Esophagus squamous epithelium (tissue), 5 donors: ENCODE measurements at places on chromosomes 5 and 9.

DNA sequence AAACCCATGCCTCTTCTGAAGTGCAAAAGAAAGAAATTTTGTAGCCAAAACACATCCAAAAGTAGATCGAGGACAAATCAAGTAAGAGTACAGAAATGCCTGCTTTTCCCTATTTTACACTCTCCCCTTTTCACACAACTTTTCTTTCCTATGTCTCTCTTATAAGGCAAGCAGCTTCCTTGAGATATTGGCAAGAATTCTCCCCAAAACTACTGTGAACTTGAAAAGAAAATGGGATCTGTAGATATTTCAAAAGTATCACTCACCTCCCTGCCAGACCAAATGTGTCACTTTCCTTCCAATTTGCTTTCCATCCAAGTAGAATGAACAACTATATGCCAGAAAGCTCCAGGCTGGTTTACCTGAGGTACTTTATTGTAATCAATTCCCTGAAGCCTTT is 47.9 kb upstream of the GABRA6 start:
- no peak for DNase-seq

- no peak for DNase-seq
Observed at GRCh38 chr9:137666513-137666822, 47.7 kb downstream of the EHMT1 start.

DNA sequence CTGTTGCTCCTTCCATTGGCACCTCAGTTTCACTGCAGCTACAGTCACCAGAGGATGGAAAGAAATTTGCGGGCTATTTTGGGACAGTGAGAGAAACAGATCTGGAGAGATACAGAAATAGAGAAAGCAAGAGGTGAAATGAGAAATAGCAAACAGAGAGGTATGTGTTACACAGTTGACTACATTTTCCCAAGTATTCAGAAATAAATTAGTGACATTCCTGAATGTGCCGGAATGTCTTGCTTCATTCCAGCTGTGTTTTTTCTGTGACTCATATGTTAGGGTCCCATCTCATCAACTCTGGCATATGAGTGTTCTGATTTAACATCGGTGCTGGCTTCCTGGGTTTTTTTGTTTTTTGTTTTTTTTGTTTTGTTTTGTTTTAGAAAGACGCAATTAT is 63.8 kb upstream of the ZNF462 start:
- no peak for DNase-seq

DNA sequence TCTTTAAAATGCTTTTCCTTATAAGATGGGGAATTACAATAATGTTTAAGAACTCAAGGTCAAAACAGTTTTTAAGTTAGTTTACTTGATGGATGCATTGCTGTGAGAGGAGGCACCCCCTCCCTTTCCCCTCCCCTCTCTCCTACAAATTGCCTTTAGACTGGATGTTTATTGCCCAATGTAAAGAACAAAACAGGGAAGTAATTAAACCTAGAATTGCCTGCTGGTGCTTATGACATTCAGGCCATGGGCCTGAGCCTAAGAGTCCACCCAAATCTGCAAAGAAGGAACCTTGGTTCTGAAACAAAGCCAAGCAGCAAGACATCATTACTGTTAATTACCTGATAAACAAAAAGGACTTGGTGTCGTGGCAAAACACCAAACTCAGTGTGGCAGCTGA is 630.3 kb downstream of the ISL1 start:
- DNase-seq, result no peak

DNA sequence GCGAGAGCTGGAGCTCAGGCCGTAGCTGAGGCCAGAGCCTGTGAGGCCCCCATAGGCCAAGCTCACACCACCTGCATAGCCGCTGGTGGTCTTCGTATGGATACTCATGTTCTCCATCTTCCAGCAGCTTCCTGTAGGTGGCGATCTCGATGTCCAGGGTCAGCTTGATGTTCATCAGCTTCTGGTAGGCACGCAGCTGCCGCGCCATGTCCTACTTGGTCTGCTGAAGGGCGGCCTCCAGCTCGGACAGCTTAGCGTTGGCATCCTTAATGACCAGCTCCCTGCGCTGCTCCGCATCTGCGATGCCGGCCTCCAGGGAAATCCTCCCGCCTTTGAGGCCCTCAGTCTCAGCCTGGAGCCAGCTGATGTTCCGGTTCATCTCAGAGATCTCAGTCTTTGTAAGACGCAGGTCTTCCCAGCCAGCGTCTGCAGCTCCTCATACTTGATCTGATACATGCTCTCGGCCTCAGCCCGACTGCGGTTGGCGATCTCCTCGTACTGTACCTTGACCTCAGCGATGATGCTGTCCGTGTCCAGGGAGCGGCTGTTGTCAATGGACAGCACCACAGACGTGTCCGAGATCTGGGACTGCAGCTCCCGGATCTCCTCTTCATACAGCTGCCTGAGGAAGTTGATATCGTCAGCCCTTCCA is 172.1 kb downstream of the PPP2R2B start:
- DNase-seq, result no peak

DNA sequence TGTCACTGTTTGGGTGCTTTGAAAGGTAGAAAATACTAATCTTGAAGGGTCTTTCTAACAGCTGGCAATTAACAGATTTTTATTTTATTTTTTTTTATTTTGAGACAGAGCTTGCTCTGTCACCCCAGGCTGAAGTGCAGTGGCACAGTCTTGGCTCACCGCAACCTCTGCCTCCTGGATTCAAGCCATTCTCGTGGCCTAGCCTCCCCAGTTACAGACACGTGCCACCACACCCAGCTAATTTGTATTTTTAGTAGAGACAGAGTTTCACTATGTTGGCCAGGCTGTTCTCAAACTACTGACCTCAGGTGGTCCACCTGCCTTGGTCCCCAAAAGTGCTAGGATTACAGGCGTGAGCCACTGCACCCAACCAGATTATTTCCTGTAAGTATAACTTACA is 12.8 kb upstream of the APC start:
- DNase-seq, result no peak

DNA sequence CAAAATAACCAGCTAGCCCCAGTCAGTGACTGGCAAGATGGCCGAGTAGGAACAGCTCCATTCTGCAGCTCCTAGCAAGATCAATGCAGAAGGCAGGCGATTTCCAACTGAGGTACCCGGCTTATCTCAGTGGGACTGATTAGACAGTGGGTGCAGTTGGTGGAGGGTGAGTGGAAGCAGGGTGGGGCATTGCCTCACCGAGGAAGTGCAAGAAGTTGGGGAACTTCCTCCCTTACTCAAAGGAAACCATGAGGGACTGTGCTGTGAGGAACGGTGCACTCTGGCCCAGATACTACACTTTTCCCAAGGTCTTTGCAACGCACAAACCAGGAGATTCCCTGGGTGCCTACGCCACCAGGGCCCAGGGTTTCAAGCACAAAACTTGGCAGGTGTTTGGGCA is 9.6 kb upstream of the BTNL8 start:
- no peak for DNase-seq

- no peak for DNase-seq
Observed at GRCh38 chr5:41681840-41682239, 171.4 kb upstream of the PLCXD3 start.

DNA sequence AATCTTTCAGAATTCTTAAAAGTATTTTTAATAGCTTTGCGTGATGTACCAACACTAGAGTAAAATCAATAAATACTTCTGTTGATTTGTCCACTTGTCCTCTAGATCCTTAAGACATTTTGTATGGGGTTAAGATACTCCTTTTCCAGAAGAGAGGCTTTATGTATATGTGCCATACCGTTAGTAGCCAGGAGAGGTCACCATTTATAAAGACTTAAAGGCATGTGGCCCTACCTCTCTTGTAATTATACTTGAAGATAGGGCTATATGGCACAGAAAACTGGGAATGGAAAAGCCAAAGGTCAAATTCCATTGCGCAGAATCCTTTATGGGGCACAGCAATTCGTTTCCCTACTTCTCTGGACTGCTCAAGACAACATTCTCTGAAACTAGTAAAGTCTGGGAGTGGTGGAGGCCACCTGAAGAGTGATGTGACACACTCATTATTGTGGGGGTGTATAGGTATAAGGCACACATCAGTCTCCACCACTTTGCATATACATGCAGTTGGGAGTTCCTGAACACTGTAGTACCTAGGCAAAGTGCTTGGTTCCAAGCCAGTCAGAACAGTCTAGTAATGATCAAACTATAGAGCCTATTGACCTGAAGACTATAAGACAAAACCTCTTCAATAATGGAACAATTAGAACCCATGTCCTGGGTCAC is 140.1 kb upstream of the FBXL17 start:
- DNase-seq, result no peak

DNA sequence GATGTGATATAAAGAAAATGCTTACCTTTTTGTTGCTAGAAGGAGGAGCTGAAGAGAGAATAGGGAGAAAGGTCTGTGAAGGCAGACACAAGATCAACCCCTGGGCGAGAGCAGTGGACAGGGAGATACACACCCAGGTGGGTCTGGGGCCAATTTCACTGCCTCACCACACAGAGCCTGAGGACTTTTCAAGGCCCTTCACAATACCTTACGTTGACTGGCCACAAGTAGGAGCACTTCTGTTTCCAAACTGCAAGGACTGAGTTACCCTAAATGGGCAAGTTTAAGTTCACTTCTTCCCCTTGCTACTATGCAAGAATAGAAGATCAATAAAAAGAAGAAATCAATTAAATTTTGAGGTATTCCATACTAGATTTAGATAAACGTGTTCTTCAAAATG is 174.5 kb upstream of the SLC12A2 start:
- no peak for DNase-seq

DNA sequence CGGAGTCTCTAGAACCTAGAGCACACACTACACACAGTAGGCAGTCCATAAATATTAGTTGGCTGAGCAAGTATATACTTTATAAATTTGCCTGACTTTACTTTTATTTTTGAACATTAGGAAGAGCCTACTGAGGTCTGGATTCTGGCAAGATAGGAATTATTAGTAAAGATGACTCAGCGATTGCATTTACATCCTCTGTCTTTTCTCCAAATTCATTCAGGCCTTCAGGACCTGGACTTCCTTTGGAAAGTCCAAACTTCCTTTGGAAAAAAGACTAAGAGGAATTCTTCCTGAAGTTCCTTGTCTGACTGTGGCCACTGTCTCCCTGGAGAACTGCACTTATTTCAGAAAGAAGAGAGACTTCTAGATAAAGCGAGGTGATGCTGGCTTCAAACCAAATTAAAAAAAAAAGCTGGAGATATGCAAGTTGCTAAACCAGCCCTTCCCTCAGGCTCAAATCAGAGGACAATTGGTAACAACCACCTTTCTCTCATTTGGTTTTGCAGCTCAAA is 251.3 kb downstream of the GAS1 start:
- no peak for DNase-seq

DNA sequence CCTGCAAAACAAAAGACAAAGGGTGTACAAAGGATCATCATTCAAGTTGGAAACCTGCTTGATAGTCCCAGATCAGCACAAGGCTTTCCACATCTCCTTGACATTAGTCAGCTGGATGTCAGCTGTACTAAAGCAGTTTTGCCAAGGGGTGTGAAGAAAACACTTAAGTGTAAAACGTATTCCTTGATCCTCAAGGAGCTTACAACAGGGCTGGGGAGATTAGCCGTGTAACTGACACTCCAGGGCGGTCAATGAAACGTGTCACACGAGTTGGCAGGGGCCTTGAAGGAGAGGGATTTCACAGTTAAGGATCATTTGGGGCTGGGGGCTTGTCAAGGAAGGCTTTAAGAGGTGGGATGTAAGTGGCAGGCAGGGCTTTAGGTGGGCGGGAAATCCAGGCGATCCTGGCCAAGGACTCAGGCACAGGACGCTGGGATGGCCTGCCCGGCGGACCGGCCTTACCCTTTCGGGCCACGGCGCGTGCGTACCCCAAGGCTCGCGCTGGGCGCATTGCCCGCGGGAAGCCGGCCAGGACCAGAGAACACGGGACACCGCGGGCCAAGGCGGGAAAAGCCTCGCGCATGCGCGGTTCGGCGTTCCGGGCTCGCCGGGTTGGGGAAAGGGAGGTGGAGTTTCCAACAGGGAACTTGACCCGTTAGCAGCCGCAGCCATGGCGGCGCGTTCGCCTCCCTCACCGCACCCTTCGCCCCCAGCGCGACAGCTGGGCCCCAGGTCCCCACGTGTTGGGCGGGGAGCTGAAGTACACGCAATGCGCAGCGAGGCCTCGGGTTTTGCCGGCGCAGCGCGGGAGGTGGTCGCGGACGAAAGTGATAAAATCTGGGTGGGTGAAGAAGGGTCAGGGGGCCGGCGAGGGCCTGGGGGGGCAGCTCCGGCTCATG is at the start of gene CNTLN:
CNTLN (plus strand) TSS at position 645 of the 899 bp plus-strand sequence; CDS start at position 671, 26 bp downstream.
- DNase-seq, result no peak

DNA sequence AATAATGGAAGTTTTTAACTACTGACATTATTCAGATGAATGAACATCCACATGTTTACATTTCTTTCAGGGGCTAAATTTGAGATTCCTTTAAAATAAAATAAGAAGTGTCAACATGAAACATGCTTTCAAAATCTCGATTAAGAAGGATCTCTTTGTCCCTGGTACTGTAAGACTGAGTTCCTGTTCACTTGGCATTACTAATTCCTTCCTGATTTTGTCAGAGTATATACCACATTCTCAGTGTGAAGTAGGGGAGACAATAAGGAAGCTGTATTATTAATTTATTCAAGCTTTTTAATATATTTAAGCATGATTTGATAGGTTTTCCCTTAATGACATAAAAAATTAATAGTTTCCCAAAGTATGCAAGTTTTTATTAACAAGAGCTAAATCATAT is 81.5 kb upstream of the GRHPR start:
- DNase-seq, result no peak

DNA sequence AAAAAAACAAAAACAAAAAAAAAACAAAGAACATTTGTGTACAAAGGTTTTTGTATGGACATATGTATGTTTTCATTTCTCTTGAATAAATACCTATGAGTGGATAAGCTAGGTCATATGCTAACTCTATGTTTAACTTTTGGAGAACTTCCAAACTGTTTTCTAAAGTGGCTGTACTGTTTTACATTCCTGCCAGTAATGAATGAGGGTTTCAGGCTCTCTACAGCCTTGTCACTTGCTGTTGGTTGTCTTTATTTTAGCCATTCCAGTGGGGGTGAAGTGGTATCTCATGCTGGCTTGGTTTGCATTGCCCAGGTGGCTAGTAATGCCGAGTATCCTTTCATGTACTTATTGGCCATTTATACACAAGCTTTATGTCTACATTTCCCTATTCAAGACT is 9.1 kb upstream of the TRIO start:
- DNase-seq, result no peak

DNA sequence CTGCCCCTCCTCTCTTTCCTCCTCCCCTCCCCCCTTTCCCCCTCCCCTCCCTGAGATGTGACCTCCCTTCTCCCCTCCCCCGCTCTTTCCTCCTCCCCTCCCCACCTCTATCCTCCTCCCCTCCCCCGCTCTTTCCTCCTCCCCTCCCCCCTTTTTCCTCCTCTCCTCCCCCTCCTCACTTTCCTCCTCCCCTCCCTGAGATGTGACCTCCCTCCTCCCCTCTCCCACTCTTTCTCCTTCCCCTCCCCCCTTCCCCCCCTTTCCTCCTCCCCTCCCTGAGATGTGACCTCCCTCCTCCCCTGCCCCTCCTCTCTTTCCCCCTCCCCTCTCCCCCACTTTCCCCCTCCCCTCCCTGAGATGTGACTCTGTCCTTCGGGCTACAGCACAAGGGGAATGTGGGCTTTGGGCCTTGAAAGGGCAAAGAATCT is 169.8 kb downstream of the COL23A1 start:
- no peak for DNase-seq

- DNase-seq, result no peak
Observed at GRCh38 chr9:89842267-89842768, 237.5 kb downstream of the GADD45G start.

- DNase-seq, result no peak
Observed at GRCh38 chr5:135253601-135254178, 145.3 kb downstream of the MACROH2A1 start.
